Activated CD4-positive, alpha-beta T cell treated with anti-CD3 and anti-CD28 coated beads, Interleukin-2, amount 50 U/mL, for 4 hours (primary cell): ENCODE measurements at places on chromosomes 7 and 10.

- DNase-seq: no peak
Observed at GRCh38 chr10:129964611-129965424, 744 bp upstream of the EBF3 start.

GRCh38 chr7:113582471-113582870 lies 336.3 kb downstream of the PPP1R3A start:
- no peak for DNase-seq

GRCh38 chr7:66265566-66265965 lies 60.4 kb downstream of the TPST1 start:
- DNase-seq: no peak

DNA sequence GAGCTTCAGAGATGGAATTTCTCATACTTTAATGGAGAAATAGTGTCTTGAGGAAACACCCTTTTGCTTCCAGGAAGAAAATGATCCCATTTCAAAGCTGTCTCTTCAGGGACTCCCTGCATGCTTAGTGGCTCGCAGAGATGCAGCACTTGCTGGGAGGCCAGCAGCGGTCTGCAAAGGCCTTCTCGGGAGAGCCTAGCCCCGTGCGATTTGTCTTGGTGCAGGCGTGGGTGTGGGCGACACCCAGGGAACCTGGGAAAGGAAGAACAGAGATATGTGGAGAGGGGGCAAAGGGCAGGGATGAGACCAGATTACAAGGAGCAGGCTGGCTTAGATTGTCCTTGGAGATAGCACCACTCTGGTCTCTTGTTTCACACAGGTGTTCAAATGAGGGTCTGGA lies 352.3 kb upstream of the PODXL start:
- DNase-seq: no peak

DNA sequence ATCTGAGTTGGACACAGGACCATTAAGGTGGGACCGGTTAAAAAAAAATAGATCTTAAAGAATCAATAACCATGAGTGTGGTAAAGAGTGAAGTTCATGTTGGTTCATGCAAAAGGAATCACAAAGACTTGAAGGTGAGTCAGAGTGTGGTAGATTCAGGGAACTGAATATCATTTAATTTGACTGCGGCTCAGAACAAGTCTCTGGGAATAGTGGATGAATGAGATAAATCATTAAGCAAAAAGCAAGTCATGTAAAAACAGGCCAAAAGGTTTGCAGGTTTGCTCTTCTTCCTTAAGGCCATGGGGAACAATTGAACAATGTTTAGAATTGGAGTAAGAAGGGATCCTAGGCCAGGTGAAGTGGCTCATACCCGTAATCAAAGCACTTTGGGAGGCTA lies 385.8 kb downstream of the ETV1 start:
- no peak for DNase-seq

- no peak for DNase-seq
Observed at GRCh38 chr7:108503112-108504026, 22.6 kb downstream of the PNPLA8 start.

- DNase-seq: no peak
Observed at GRCh38 chr7:43511029-43511428, 71.9 kb upstream of the STK17A start.

DNA sequence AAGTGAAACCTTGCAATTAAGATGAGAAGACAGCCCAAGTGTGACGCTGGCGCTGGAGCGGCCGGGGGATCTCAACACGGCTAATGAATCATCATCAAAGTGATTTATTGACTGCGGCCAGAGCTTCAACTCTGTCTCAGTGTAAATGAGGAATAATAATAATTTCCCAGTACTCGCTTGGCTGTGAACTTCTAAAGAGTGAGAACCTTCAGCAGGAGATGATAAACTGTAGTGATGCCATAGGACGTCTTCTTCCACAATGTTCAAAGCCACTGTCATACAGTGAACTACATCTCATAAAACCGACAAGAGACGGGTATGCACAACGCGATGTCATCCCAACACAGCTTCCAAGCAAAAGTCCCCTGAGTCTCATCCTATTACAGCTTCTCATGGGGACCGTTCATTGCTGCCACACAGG lies 123.6 kb upstream of the NOBOX start:
- DNase-seq: no peak

GRCh38 chr7:157553256-157553655 lies 216.5 kb downstream of the DNAJB6 start:
- no peak for DNase-seq

DNA sequence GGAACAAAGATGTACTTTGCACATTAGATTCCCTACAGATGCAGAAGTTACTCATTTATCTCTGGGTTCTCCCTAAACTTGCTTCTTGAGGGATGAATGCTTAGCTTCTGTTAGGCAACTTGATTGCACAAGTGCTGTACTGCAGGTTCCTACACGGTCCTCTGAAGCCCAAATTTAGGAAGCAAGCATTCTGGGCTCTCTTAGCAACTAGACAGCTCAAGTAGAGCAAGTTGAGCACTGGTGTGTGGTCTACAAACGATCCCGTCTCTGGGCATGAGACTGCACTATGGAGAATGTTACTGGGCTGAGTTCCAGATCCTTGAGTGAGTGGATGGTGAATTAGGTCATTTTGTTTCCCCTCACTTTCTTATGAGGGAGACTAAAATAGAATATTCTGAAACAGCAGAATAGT lies 14.3 kb downstream of the SEMA3D start:
- no peak for DNase-seq
